ENCODE measurements at places on chromosomes 5 and 9. TPM values are rescaled to one million over a fixed set of nuclear protein-coding genes. Genes with fewer than 3 reads are reported as not detected.

Gene ADRB2
- 9.8 TPM for total RNA-seq

Gene HMGCS1
- total RNA-seq, result 20.9 TPM

Gene MZB1
- 2.4 TPM for total RNA-seq

Gene C5orf58
- 1.5 TPM for total RNA-seq

Gene GARIN3
- total RNA-seq, result not detected
